ENCODE measurements at places on chromosomes 2 and 18. TPM values are rescaled to one million over a fixed set of nuclear protein-coding genes. Genes with fewer than 3 reads are reported as not detected.

The ALK gene
- not detected for total RNA-seq

DNA sequence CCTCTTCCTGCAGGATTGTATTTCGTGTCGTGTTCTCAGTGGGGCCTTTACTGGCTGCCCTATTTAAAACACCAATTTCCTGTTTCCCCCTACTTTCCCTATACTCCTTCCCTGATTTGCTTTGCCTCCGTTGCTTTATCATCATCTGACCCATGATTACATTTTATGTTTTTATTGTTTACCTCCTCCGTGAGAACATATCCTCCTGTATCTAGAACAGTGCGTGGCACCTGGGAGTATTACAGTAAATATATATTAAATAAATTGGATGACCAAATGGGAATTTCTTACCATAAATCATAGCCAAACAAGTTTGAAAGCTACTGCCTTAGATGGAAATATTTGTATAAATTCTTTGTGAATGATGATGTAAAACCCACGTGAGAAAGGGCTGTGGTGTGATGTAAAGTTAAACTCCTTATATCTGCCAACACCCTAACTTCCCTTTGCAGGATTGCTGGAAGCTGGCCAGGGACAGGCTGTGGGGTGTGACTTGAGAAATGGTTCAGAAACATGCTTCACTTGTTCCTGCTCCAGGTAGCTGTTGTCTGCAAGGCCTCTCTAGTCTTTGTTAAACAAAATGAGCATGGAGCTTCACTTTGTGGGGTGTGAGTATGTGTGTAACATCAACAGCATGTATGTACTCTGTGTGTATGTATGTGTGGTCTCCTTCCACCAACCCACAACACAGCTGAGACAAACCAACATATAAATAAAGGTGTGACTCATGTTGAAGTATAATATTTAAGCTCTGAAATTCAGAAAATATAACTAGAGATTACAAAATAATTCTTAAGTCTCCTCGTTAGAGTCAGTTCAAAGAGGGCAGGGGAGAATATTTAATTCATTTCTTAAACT lies 40.3 kb downstream of the LHCGR start:
- no peak overlapping the region for H3K4me3 ChIP-seq
- H3K36me3 ChIP-seq: no peaks in the 10 kb centered on the region
- peaks cover 4% of the 10 kb centered on the region for H3K4me1 ChIP-seq
- peak; percentile 39 for DNase-seq

The VWA3B gene
- total RNA-seq: not detected

GRCh38 chr2:168697668-168698121 lies 104.7 kb upstream of the NOSTRIN start:
- H3K4me3 ChIP-seq: no peak overlapping the region
- H3K4me1 ChIP-seq: no peaks in the 10 kb centered on the region
- no peak overlapping the region for H3K27ac ChIP-seq

GRCh38 chr18:11081009-11081532 lies 68.3 kb downstream of the PIEZO2 start:
- no peaks in the 10 kb centered on the region for H3K36me3 ChIP-seq
- H3K4me3 ChIP-seq: no peak overlapping the region
- H3K4me1 ChIP-seq: no peaks in the 10 kb centered on the region
- peaks cover 3% of the 10 kb centered on the region for H3K27me3 ChIP-seq
- no peak overlapping the region for H3K27ac ChIP-seq
- DNase-seq: no peak

GRCh38 chr2:138994502-138994901 lies 214.3 kb upstream of the NXPH2 start:
- no peak overlapping the region for H3K4me3 ChIP-seq
- DNase-seq: no peak
- no peak overlapping the region for H3K27ac ChIP-seq

The ADAM23 gene
- total RNA-seq: 38.5 TPM

GRCh38 chr2:28319118-28320008 lies 73.3 kb upstream of the FOSL2 start:
- H3K27ac ChIP-seq: no peak overlapping the region
- no peak overlapping the region for H3K4me3 ChIP-seq
- H3K36me3 ChIP-seq: no peaks in the 10 kb centered on the region
- no peaks in the 10 kb centered on the region for H3K4me1 ChIP-seq

GRCh38 chr18:31373641-31374040 lies 2.9 kb upstream of the DSG4 start:
- no peak overlapping the region for H3K4me3 ChIP-seq
- no peaks in the 10 kb centered on the region for H3K4me1 ChIP-seq
- H3K27ac ChIP-seq: no peak overlapping the region
- no peaks in the 10 kb centered on the region for H3K36me3 ChIP-seq
- no peaks in the 10 kb centered on the region for H3K27me3 ChIP-seq
- no peak for DNase-seq

DNA sequence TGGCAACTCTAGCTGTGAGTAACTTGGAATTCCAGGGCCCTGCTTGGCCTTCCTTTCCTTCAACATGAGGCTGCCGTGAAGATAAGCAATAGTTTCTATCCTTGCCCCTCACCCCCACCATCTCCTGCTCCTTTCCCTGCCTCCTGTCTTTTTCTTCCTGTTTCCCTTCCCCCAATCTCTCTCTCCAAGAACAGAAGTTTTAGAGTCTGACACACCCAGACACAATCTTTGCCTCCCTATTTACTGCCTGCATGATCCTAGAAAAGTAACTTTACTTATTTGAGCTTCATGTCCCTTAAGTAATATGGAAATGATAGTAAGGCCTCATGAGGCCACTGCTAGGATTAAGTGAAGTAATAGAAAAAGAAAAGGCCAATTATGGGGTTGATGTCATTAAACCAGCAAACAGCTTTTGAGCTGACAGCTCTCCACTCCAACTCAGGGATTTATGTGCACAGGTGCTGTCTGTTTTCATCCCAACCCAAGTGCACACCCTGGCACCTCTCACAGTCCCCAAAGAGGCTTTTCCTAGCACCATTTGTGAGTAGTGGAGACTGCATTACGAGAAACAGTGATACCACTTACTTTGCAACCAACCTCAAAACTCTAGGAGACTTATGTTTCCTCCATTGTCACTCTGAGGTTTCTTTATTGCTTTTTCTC lies 123.7 kb upstream of the SIX3 start:
- DNase-seq: no peak
- H3K27ac ChIP-seq: no peak overlapping the region

Measured in endothelial cell of umbilical vein (primary cell).